Panc1 (cell line): ENCODE measurements at places on chromosomes 13 and 19. TPM values are rescaled to one million over a fixed set of nuclear protein-coding genes. Genes with fewer than 3 reads are reported as not detected.

DNA sequence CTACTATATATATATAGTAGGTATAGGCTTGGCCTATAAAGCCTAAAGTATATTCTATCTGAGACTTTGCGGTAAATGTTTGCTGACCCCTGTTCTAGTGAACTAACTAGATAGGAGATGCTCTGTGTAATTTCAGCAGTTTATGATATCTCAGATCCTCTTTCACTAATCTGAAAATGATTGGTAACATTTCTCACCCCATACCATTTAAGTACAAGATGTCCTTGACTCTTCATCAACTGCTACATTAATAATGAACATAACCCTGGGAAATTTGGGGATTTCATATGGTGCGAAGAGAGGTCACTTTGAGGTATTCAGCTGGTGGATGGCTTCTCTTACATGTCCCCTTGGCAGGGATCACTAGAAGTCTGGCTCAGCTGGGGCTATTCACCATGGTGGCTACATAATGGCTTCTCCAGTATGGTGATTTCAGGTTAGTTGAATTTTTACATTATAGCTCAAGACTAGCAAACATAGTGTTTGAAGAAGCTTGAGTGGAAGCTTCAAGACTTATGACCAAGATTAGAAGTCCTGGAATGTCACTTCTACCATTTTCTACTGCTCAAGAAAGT lies 103.6 kb upstream of the MYCBP2 start:
- no peak for DNase-seq

GRCh38 chr19:29482855-29483640 lies 42.7 kb upstream of the VSTM2B start:
- DNase-seq = no peak

KLC3 gene
- total RNA-seq = 0.49 TPM

DNA sequence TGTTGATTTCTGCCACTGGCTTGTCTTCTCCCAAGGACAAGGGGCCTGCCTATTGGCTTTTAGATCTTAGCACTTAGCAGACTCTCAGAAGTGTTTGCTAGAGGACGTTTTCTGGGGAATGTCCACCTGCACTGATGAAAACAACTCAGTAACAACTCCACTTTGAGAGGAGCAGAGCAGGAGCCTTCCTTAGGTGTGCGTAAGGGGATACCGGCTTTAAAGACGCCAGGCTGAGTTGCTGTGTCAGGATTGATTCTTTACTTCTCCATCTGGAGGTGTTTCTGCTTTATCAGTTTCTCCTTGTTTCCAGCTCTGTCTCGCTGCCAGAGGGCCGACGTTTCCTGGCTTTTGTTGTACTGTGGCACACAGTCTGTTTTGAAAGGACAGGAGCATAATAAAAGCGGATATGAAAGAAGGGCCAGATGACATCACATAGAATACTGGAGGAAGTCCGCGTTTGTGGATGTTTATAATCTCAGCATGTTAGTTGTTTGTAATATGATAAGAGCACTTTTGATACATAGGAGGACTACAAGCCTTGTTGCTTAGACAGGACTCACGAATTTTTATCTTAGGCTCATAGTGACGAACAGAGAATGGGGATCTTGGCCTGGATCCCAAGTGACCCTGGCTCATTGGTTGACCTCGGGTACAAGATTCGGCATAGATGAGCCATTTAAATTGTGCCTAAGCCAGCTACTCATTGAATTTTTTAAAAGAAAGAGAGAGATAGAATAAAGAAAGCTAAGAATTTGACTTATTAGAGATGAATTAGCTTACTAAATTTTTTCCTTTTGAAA lies 34.6 kb downstream of the COL4A2 start:
- no peak for DNase-seq

DNA sequence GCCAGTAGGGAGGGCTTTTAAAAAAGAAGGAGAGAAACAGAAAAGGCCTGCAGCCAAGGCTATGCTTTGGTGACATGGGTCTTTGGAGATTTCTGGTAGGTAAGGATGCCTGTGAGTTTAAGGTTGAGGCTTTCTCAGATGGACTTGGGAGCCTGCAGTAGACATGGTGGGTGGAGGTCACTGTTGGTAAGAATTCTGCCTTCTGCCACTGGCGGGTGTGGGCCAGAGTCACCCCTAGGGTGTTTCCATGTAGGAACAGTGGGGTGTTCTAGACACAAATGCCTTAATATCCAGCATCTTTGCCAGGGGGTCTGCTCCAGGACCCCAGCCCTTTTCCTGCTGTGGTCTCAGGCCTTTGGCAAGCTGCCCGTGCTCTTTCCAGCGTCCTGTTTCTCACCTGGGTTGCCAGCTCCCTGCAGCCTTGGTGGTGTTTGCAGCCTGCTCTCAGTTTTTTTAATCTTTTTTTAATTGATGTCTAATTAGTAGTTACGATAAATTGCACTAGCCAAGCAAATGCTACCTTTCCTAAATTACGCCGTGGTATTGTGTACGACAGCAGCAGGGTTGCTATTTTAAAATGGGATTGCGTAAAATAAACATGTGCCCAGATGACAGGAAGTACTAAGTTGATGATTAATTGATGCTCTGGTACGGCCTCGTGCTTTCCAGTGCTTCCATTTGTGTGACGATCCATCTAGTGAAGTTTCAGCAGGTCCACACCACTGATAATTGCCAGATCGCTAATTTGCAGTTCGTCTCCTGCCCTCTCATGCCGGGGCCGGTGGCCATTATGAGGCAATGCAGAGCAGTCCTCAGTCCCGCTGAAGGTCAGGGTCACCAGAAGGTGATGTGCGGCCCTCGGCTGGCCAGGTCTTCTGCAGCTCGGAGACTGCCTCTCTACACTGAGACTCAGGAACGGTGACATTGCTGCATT lies 35.3 kb upstream of the NPAS1 start:
- DNase-seq = no peak

GRCh38 chr13:97003071-97003470 lies 8.8 kb upstream of the OXGR1 start:
- no peak for DNase-seq

KLF1 gene
- total RNA-seq = 0.10 TPM

TSSK6 gene
- 1.8 TPM for total RNA-seq

- no peak for DNase-seq
Measured at GRCh38 chr19:47643281-47643680, 34.3 kb downstream of the BICRA start.

DNA sequence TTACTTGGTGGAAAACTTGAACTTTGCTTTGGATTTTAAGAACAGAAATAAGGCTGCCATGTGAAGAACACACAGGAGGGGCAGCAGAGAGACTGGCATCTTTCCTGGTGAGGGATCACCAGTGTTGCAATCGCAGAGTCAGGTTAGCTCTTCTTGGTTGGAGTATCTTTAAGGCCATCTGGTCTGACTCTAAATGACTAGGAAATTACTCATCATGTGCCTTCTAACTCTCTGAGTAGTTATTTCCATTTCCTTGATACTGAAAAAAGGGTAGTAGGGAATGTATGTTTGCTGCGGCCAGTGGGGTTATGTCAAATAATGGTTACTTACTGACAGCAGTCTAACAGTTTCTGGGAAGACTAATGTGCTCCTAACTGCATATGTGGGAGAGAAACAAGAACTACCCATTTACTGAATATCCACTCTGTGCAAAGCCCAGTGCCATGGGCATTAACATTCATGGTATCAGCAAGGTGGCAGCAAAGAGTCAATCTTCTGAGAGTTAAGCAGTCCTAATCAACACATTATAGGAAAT lies 122.1 kb downstream of the COG6 start:
- DNase-seq = no peak

EXOC3L2 gene
- 0.08 TPM for total RNA-seq

GRCh38 chr13:73782450-73783449 lies 351.5 kb downstream of the KLF12 start:
- DNase-seq = no peak

ZNF497 gene
- total RNA-seq = 1.9 TPM

NLRP9 gene
- not detected for total RNA-seq

CCDC8 gene
- total RNA-seq = 5.4 TPM

GRCh38 chr13:30196025-30196424 lies 111.3 kb downstream of the KATNAL1 start:
- no peak for DNase-seq

DNA sequence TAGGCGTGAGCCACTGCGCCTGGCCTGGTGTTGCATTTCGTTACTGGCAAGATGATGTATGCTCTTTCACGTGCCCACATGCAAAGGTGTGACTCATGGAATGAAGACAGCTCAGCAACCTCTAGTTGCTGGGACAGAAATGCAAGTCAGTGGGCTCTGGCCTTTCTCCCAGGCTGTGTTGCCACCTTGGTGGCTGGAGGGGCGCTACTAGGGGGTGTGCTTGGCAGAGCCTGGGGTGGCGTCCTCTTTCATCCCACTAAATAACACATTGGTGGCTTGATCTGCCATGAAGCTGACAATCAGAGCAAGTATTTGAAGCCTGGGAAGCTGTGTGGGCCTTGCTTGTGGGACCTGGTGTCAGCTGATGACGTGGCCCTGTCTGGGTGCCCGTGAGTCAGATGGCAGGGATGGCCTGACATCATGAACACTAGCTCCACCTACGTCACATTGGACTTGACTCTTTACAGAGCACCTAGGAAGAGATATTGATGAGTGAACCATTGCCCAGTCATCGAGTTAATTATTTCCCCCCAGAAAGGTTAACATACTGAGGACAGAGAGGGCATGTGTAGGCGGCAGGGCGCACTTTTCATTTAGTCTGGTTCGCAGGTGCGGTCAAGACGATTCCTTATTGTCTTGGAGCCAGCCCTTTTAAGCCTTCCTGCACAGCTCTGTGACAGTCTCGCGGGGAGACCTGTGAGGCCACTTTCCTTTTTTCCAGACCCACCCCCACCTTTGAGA lies 154.2 kb downstream of the TM9SF2 start:
- DNase-seq = no peak

- DNase-seq = no peak
Measured at GRCh38 chr13:111897178-111897845, 169.6 kb upstream of the SOX1 start.

ERICH4 gene
- not detected for total RNA-seq

- no peak for DNase-seq
Measured at GRCh38 chr13:32019612-32020233, 11.9 kb upstream of the FRY start.

- DNase-seq = no peak
Measured at GRCh38 chr13:42039457-42039945, 8.9 kb upstream of the DGKH start.

DNA sequence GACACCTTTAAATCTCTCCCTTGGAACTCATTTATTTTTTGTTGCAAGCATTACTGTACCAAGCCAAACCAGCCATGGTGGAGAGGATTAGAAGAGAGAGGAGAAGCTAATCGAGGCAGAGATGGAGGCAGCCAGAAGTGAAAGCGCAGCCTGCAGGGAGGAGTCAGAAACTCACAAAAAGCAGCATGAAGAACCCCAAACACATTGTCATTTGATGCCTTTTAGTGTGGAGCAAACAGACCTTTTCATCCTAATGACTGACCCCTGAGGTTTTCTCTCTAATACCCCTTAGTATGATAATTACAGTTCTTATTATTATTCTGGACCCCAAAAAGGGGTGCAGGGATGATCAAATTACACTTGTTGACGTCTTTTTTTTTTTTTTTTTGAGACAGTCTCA lies 62.5 kb downstream of the TNFRSF19 start:
- DNase-seq = no peak

KLK7 gene
- total RNA-seq = not detected

DNA sequence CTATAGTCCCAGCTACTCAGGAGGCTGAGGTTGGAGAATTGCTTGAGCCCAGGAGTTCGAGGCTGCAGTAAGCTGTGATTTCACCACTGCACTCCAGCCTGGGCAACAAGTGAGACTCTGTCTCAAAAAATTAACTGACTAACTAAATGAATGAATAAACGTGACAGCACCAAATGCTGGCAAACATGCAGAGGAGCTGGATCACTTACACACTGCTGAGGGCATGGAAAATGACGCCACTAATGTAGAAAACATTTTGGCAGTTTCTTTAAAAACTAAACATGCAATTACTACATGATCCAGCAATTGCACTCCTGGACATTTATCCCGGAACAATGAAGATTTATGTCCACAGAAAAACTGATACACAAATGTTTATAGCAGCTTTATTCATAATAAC lies 31.3 kb upstream of the GTF3A start:
- DNase-seq = no peak

ZNF560 gene
- not detected for total RNA-seq

DNA sequence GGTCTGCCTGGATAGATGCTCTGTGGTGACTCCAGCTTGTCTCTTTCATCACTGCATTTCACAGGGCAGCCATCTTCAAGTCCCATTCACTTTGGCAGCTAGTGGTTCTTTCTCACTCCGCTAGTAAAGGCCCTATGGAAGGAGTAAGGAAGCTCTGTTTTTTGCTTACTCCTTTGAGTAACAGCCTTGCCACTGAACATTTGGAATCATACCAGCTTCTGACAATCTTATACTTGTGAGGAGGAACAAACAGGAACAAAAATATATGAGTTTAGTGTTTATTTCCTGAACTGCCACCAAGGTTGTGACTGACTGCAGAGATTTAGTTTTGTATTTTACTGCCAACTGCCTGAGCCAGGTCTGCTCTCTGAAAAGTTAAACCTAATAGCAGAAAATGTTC lies 38.7 kb downstream of the KCTD4 start:
- DNase-seq = no peak

DNA sequence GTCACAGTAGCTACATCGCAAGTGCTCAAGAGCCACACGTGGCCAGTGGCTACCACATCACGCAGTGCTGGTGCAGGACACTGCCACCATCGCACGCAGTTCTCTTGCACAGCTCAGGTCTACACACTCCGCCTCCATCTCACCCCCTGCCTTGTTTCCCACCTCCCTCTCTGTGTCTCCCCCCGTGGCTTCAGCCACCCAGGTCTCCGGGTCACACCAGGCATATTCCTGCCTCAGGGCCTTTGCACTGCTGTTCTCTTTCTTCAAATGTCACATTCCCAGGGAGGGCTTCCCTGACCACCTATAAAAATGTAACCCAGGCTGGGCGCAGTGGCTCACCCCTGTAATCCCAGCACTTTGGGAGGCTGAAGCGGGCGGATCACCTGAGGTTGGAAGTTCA lies 10.6 kb downstream of the CCDC8 start:
- no peak for DNase-seq

- DNase-seq = no peak
Measured at GRCh38 chr19:47404334-47405196, 14.8 kb downstream of the MEIS3 start.

MYH14 gene
- 23.8 TPM for total RNA-seq

FAM216B gene
- total RNA-seq = 0.05 TPM

GRCh38 chr13:35598233-35598632 lies 121.7 kb upstream of the MAB21L1 start:
- DNase-seq = no peak

- no peak for DNase-seq
Measured at GRCh38 chr19:17448131-17448967, at the start of gene TMEM221. TMEM221 (minus strand) TSS chr19:17448668; CDS start chr19:17448462, 206 bp downstream.

GRCh38 chr13:59086147-59086546 lies 1077.6 kb downstream of the DIAPH3 start:
- no peak for DNase-seq

DNA sequence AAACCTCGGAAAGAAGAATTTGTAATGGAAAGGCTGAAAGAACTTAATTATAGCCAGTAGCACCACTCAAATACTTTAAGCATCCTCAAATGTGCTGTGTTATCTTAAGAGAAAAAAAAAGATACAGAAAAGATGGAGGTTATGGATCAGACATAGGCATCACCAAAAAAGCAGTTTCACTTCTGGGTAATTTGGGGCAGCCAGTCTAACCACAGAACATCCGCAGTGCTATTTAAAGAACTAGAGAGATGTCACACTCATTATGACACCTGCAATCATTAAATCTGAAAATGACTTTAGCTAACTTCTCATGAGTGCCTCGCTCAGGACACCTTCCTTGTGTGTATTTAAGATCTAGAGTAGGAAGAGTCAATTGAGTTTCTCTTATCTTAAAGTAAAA lies 211.8 kb downstream of the RBM26 start:
- DNase-seq = no peak

- peak; percentile 12 for DNase-seq
Measured at GRCh38 chr13:101875717-101876393, 423.4 kb downstream of the ITGBL1 start.

- DNase-seq = no peak
Measured at GRCh38 chr13:30125422-30126073, 181.8 kb downstream of the KATNAL1 start.
